ENCODE measurements at places on chromosomes 2 and 18.

- DNase-seq = peak; percentile 54
Measured at GRCh38 chr18:79681484-79682387, 2.1 kb downstream of the CTDP1 start.

DNA sequence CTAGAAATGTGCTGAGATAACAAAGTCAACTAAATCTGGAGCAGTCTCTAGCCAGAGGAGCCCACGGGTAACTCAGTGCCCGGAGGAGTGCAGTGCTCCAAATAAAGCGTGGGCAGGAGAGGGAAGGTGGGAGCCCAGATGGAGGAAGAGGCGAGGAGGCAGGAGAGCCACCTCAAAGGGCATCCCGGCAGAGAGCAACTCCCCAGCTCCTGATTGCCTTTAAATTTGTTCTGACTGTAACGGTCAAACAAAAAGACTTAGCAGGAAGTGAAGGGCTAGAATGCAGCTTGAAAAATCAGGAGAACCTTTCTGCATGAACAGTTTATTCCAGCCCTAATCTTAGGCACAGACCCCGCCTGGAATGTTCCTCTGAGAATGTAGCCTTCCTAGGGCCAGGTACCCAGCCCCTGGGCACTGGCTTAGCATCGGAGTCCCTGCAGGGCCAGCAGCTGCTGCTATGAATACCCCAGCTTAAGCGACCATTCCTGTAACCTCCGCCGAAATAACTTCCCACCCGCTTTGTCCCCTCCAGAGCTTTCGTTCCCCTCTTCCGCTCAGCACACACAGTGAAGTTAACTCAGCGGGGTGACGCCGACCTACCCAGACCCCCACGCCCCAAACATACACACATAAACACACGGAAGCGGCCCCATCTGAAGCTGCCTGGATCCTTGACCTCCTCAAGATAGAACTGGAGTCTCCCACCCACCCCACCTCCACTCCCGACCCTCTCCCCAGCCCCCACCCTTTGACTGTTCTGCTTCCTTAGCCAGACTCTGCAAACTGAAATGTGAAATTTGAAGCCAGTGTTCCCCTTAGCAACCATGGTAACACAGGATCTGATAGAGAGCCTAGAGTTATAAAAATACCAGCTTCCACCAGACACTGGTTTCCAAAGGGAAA is 123.2 kb downstream of the SMAD7 start:
- DNase-seq = no peak

GRCh38 chr18:12883372-12883683 is 709 bp downstream of the PTPN2 start:
- no peak for DNase-seq

GRCh38 chr18:78099979-78100588 is 850.4 kb downstream of the GALR1 start:
- DNase-seq = no peak

- DNase-seq = no peak
Measured at GRCh38 chr2:240420206-240421104, 15.0 kb upstream of the GPC1 start.

GRCh38 chr18:13543811-13544732 is 182.3 kb downstream of the FAM210A start:
- no peak for DNase-seq

DNA sequence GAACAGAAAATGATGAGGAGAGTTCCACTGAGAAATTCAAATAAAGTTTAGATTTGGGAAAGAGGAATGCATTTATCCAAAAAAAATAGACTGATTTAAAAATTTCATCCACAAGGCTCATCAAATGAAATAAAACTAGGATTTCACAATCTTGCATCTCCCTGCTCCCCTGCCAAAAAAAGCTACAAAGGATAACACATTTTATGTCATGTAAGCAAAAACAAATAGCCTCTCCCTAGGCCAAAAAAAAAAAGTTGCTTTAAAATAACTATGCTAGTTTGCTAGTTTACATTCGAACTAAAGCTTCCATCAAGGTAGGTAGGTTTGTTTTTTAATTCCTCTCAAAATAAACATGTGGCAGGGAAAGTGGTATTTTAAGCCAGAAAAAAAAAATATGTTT is 465.5 kb upstream of the ID2 start:
- no peak for DNase-seq

Data from CD14-positive monocyte (primary cell).